ENCODE measurements at places on chromosomes 5 and 9. TPM values are rescaled to one million over a fixed set of nuclear protein-coding genes. Genes with fewer than 3 reads are reported as not detected.
A peak's percentile ranks its signal among the peaks of the same experiment; 100 is the strongest.

The COL5A1 gene
- total RNA-seq, result 4.5 TPM

The SOWAHA gene
- total RNA-seq, result 5.1 TPM

The OR1L6 gene
- total RNA-seq, result not detected

The ATG12 gene
- 96.4 TPM for total RNA-seq

The BNC2 gene
- total RNA-seq, result 1.6 TPM

The PCDHGA5 gene
- 6.6 TPM for total RNA-seq

The HAPLN1 gene
- total RNA-seq, result 15.1 TPM

GRCh38 chr5:155126573-155126972 is 113.0 kb downstream of the KIF4B start:
- DNase-seq, result no peak

DNA sequence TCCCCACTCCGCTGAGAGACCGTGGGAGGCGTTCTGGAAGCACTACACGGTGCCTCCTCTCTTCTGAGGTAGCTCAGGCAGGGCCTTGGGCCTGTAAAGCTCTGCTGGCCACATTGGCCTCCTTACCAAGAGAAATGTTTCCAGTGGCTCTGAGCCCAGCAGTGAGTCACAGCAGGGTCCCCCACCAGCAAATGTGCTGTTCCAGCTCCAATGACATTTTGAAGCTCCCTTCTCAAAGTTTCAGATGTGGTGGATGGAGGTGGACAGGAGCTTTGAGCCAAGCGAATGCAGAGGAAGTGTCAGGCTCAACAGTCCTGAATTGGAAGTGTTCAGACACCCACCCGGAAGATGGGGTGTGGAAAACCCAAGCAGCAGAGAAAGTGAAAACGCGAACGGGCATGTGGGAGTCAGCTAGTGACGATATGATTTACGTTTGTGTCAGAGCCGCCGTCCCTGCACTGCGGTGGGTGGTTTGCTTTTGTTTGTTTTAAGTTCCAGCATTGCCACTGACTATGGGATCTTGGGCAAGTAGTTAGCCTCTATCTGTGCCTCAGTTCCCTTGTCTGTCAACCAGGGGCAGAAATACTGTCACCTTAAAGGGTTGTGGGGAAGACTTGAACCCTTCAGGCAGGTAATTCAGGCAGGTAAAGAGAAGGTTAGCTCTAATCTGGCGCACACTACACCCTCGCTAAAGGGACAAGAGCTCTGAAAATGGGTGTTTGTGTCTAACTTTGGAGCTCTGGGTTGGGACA is 38.2 kb downstream of the C5orf15 start:
- DNase-seq, result peak; percentile 70

DNA sequence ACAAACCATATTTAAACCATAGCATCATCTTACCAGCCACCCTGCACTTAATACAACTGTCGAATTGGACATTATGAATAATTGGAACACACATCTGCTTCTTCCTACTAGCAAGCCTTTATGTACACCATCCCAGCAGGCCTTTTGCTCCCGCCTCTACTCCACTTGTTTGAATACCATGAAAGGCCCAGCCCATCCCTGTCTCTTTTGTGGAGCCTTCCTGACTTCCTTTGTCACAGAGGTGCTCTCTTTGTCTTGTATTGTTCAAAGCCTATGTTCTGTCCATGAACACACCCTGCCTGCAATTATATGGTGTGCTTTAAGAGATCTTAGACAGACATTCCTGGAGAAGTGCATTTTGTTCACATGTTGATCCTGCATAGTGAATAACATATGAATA is 465.7 kb downstream of the DIRAS2 start:
- DNase-seq, result no peak

GRCh38 chr5:135488727-135489465 is 36.7 kb upstream of the TIFAB start:
- peak; percentile 21 for DNase-seq

DNA sequence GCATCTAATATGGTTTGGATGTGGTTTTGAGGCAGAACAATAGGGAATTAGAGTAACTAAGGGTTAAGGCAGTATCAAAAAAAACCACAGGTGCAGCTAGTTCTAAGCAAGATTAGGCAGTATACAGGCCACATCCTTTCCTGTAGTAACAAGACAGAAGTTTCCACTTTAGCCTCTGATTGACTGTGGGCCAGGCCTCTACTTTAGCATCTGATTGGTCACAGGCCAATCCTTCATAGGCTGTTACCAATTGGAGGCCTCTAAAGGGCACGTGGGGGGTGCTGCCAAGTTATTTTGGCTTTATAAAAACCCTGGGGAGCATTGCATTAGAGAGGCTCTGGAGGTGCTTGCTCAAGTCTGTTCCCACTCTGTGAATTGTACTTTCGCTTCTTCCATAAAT is 144.1 kb upstream of the ST8SIA4 start:
- DNase-seq, result no peak

- no peak for DNase-seq
These were observed 32.4 kb downstream of the INSL4 start for GRCh38 chr9:5263351-5264218.

DNA sequence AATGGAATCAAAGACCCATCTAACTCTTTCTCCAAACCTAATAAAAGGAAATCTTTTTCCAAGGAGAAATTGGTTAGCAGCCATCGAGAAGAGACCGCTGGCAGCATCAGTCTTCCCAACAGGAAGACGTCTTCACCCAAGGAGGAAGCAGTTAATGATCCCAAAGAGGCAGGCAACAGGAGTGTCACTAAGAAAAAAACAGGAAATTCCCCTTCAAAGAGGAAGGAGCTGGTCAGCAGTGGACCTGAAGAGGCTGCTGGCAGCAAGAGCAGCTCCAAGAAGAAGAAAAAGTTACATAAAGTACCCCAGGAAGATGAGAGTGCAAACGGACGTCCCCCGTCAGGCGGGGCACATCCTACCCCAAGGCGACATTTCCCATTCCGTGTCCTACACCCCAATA is 143.7 kb downstream of the ELAVL2 start:
- DNase-seq, result no peak

All from occipital lobe (tissue), 3 donors.